ENCODE measurements at places on chromosomes 5 and 9.

DNA sequence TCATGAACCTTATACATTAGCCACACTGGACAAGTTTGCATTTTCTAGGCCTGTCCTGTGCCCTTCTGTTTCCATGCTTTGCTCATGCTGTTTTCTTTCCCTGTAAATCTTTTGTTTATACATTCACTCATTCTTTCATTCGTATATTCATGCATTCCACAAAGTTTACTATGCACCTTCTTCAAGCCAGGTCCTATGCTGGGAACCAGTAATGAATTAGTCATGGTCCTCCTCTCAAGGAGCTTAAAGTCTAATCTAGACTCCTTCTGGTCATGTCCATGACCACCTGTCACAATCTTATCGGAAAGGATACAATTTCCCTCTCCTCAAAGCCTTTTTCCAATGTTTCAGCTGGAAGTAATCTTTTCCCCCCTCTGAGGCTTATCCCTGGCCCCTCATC is 9.1 kb upstream of the XPA start:
- DNase-seq = no peak

- no peak for DNase-seq
Measured at GRCh38 chr9:97459326-97459725, 42.1 kb upstream of the TMOD1 start.

- DNase-seq = no peak
Measured at GRCh38 chr5:51657340-51658240, 274.3 kb downstream of the ISL1 start.

GRCh38 chr9:93960971-93961841 is 6.1 kb upstream of the BARX1 start:
- no peak for DNase-seq

DNA sequence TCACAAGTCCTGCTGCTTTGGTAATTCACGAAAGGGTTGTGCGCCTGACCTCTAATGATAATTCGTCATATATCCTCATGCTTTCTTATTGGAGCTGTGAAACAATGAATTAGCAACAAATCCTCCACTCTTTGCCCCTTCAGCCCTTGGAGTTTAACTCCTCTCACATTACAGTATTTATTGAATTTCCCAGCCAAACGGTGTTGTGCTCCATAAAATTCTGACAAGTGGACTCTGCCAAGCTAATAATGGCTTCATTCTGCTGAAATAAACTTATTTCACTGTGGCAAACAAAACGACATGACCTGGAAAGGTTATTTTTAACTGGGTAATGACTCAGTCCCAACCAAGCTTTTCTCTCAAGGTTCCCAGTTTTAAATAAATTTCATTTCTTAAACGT is 984.4 kb upstream of the DMAC1 start:
- no peak for DNase-seq

DNA sequence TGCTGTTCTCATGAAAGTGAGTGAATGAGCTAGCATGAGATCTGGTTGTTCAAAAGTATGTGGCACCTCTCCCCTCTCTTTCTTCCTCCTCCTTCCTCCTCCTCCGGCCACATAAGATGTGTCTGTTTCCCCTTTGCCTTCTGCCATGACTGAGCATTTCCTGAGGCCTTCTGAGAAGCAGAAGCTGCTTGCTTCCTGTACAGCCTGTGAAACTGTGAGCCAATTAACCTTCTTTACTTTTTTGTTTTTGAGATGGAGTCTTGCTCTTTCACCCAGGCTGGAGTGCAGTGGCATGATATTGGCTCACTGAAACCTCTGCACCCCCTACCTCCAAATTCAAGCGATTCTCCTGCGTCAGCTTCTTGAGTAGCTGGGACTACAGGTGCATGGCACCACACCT is 6.1 kb downstream of the S100Z start:
- no peak for DNase-seq
